ENCODE measurements at places on chromosomes 11 and 22.

GRCh38 chr22:45678961-45679912 is 7.6 kb downstream of the ATXN10 start:
- peak; percentile 54 for DNase-seq

- DNase-seq = no peak
Observed at GRCh38 chr11:3853899-3854659, 1.4 kb upstream of the STIM1 start.

GRCh38 chr22:43228330-43228729 is 41.4 kb upstream of the TTLL12 start:
- peak; percentile 16 for DNase-seq

GRCh38 chr22:40128989-40129388 is 48.7 kb upstream of the TNRC6B start:
- no peak for DNase-seq

DNA sequence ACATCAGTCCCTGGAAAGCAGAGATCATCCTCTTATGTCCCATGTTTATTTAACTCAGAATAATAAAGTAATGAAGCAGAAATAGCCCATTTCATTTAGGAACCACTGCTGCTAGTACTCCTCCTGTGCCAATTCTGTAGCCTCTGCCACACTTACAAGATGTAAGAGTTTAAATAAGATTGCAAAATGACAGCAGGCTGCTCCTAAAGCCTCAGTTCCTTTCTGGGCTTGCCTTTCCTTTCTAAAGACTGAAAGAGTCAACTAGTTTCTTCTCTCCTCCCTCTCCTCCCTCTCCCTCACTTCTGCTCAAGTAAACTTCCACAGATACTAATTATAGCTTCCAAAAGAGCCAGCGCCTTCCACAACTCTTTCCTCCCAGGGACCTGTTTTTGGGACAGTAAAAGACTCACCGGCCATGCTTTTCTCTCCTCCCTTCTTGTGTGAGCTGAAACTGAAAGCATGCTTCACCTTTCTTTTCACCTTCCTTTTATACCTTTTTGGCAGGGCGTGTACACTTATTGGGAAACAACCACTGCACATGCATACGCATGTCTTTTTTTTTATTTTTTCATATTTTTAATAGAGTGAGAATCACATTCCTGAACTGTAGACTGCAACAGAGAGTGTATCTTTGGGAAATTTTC is 26.1 kb upstream of the CARD16 start:
- DNase-seq = no peak

DNA sequence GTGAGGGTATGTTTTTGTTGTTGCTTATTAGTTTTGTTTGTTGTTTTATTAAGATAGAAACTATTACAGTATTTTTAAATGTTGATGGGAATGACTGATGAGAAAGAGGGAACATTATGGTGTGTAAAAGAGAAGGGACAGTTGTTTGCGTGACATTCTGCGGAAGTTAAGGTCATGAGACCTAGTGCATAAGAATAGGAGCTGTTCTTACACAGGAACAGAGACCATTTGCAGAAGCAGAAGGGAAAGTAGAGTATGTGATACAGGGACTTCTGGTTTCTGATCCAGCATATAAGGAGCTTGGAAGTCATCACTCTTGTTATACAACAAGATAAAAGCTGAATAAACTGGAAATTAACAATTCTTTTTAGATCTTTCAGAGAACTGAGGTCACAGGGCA is 299.2 kb upstream of the API5 start:
- DNase-seq = no peak

Measured in amniotic epithelial cell (primary cell).